SJSA1 (cell line): ENCODE measurements at places on chromosomes 7 and 10. TPM values are rescaled to one million over a fixed set of nuclear protein-coding genes. Genes with fewer than 3 reads are reported as not detected.

Gene ZNF722
- not detected in 2 replicates for total RNA-seq

DNA sequence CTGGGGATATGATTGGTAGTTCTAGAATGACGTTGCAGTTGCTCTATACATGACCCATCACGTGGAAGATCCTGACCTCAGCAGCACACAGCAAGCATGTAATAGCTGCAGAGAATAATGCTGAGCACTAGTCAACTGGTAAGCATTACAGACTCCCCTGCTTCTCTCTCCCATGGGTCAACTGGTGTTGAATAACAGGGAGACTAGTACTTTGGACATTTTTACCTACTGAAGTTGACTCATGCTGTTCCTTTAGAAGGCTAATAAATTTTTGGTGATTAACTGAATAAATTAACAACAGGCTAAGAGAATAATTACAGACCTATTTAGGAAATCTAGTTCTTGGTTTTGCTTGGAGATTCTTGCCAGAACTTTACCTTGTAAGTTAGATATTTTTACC, 234.1 kb downstream of the AUTS2 start:
- H3K27me3 ChIP-seq, result no peaks in the 10 kb centered on the region
- H3K27ac ChIP-seq, result no peak overlapping the region
- no peak for DNase-seq
- H3K4me1 ChIP-seq, result no peaks in the 10 kb centered on the region

GRCh38 chr7:117790731-117791130, 82.5 kb downstream of the CTTNBP2 start:
- no peaks in the 10 kb centered on the region for H3K27me3 ChIP-seq
- H3K4me3 ChIP-seq, result no peak overlapping the region
- H3K27ac ChIP-seq, result no peak overlapping the region
- no peaks in the 10 kb centered on the region for H3K36me3 ChIP-seq
- H3K4me1 ChIP-seq, result no peaks in the 10 kb centered on the region
- DNase-seq, result no peak

- H3K27me3 ChIP-seq, result no peaks in the 10 kb centered on the region
- H3K36me3 ChIP-seq, result peaks cover 63% of the 10 kb centered on the region
- no peak for DNase-seq
- no peak overlapping the region for H3K4me3 ChIP-seq
These were observed 68.2 kb downstream of the DNAJB6 start for GRCh38 chr7:157404845-157405481.

Gene SPDYE5
- not detected in 2 replicates for total RNA-seq

Gene CDK1
- 255 and 302 TPM in 2 replicates for total RNA-seq

Gene CUBN
- total RNA-seq, result 0.16 and 0.74 TPM in 2 replicates

Gene PCGF5
- total RNA-seq, result 16.7 and 32.1 TPM in 2 replicates

- H3K4me1 ChIP-seq, result peaks cover 67% of the 10 kb centered on the region
- H3K36me3 ChIP-seq, result peaks cover 9% of the 10 kb centered on the region
- no peaks in the 10 kb centered on the region for H3K27me3 ChIP-seq
- peak within 1 kb of the TSS; percentile 25 for H3K27ac ChIP-seq
- DNase-seq, result no peak
These were observed at the start of gene HOXA6 for GRCh38 chr7:27147199-27148030. HOXA6 (minus strand) TSS chr7:27147774; CDS start chr7:27147749, 25 bp downstream.

DNA sequence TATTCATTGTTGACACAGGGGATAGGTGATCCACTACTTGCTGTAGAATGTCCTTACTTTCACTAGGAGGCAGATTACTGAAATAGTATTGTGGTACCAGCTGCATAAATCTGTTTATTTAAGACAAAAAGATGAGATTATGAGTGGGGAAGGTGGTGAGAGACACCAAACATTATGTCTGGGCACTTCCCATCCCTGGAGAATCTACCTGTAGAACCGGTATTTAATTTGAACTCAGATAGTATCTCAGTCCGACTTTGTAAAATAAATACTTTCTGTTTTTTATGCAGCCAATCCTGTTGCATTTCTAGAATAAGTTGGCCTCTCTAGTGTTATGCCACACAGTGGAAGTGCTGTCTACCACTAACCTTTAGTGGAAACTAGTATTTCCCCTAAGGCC, 13.4 kb downstream of the BCCIP start:
- no peak overlapping the region for H3K4me3 ChIP-seq
- H3K27me3 ChIP-seq, result no peaks in the 10 kb centered on the region
- peaks cover 12% of the 10 kb centered on the region for H3K4me1 ChIP-seq
- no peak for DNase-seq

GRCh38 chr10:117950408-117950807, 96.3 kb downstream of the RAB11FIP2 start:
- no peak overlapping the region for H3K4me3 ChIP-seq
- no peak for DNase-seq
- H3K27ac ChIP-seq, result no peak overlapping the region
- H3K27me3 ChIP-seq, result no peaks in the 10 kb centered on the region; the same call in none of the 2 replicates

Gene ZNF488
- 0.09 and 1.2 TPM in 2 replicates for total RNA-seq

DNA sequence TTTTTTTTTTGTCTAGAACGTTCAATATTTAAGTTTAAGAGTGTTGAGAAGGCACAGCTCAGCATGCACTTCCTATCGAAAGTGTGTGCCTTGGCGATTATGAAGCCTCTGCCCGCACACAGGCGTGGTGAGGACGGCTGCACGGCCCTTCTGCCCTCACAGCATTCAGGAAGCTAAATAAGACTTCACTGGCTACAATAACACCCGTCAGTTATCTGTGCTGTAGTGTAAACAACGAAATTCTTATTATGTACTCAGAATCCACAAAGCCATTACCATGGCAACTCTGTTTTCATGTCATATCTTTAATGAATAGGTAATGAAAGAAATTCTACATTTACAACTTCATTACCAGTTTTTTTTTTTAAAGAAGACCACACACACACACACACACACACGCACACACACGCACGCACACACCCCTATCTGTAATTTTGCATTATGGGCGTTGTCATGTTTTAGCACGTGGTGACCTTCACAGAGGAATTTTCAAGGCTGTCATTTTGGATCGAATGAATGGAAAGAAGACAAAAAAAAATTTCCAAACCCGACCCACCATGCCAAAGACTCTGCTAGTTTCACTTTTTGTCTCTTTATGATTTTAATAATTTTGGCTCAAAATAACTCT, 254.8 kb upstream of the CTBP2 start:
- H3K4me1 ChIP-seq, result peaks cover 30% of the 10 kb centered on the region
- no peak overlapping the region for H3K27ac ChIP-seq
- DNase-seq, result peak; percentile 51
- H3K36me3 ChIP-seq, result no peaks in the 10 kb centered on the region
- H3K4me3 ChIP-seq, result no peak overlapping the region

DNA sequence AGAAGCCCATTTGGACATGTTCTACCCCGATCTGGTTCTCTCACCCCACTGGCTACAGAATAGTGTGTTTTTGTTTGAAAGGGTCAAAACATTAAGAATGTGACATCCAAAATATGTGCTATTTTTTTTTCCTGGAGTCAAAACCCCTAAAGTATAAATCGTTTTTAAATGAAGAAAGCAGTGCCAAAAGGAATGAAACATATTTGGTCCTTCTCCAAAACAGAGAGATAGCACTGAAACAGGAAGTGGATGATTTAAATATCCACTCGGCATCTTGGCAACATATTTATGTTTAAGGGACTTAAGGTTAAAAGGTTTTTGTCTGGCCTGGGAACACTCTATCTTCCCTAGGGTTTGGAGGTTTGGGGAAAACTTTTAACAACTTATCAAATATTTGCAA, 32.3 kb downstream of the CALD1 start:
- no peak overlapping the region for H3K27ac ChIP-seq
- peaks cover 89% of the 10 kb centered on the region for H3K36me3 ChIP-seq

Gene PHKG1
- 0.21 and 0.50 TPM in 2 replicates for total RNA-seq

- no peaks in the 10 kb centered on the region for H3K4me1 ChIP-seq
- DNase-seq, result no peak
- no peak overlapping the region for H3K4me3 ChIP-seq
- no peaks in the 10 kb centered on the region for H3K27me3 ChIP-seq
- no peak overlapping the region for H3K27ac ChIP-seq
- H3K36me3 ChIP-seq, result no peaks in the 10 kb centered on the region
These were observed 94.4 kb upstream of the STEAP4 start for GRCh38 chr7:88401009-88401623.

GRCh38 chr7:124201768-124202349, 169.0 kb upstream of the TMEM229A start:
- H3K27ac ChIP-seq, result no peak overlapping the region
- H3K36me3 ChIP-seq, result no peaks in the 10 kb centered on the region
- H3K27me3 ChIP-seq, result 0 out of 2 replicates have a peak, but pooled peaks cover 2% of the 10 kb centered on the region
- H3K4me3 ChIP-seq, result no peak overlapping the region

DNA sequence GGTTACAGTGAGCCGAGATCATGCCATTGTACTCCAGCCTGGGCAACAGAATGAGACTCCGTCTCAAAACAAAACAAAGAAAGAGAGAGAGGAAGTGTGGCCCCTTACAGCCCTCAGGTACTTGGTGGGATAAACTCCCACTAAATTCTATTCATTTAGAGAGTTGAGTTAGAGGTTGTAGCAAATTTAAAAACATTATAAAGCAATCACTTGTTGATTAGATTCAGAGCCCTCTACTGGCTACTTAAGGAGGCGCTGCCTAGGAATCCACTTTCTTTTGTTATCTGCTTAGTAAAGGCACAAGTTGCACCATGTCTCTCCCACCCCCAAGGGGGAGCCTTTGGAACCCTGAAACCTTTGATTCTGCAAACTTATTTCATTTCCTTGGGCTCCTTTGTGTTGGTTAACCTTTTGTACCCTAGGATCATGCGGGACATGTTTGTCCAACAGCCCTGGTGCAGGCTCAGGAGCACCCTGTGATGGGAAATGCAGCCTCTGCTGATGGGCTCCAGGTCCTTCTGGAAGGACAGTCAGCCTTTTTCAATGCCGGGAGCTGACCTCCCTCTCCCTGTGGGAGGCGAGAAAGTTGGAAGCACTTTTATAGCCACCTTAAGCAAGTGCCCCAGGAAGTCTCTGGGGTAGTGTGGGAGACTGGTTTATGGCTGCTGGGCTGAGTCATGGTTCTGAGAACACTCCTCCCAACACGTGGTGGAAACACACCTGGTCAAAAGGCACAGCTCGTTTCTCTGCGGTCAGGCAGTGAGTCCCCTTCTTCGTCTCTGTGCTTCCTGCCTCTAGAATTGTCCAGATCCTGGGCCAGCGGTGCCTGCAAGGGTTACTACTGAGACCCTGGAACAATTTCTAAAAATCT, 2.3 kb downstream of the HKDC1 start:
- no peaks in the 10 kb centered on the region for H3K36me3 ChIP-seq
- no peaks in the 10 kb centered on the region; the same call in 1 of the 2 replicates for H3K27me3 ChIP-seq
- H3K4me1 ChIP-seq, result peaks cover 6% of the 10 kb centered on the region; the same call in 1 of the 2 replicates
- H3K4me3 ChIP-seq, result no peak overlapping the region

GRCh38 chr7:36707898-36708297, 16.4 kb downstream of the AOAH start:
- no peaks in the 10 kb centered on the region for H3K36me3 ChIP-seq
- no peak overlapping the region for H3K4me3 ChIP-seq
- H3K27ac ChIP-seq, result no peak overlapping the region
- no peak for DNase-seq
- H3K27me3 ChIP-seq, result no peaks in the 10 kb centered on the region

Gene CTNNA3
- total RNA-seq, result 0.18 TPM in 1 of 2 replicates, not detected in the other

Gene AGR2
- not detected in 2 replicates for total RNA-seq

GRCh38 chr7:42235741-42236161, 1.3 kb downstream of the GLI3 start:
- H3K27ac ChIP-seq, result no peak overlapping the region
- peaks cover 47% of the 10 kb centered on the region for H3K4me1 ChIP-seq
- DNase-seq, result no peak
- peak overlapping the region; percentile 86 for H3K4me3 ChIP-seq
- H3K36me3 ChIP-seq, result 0 out of 2 replicates have a peak, but pooled peaks cover 3% of the 10 kb centered on the region

DNA sequence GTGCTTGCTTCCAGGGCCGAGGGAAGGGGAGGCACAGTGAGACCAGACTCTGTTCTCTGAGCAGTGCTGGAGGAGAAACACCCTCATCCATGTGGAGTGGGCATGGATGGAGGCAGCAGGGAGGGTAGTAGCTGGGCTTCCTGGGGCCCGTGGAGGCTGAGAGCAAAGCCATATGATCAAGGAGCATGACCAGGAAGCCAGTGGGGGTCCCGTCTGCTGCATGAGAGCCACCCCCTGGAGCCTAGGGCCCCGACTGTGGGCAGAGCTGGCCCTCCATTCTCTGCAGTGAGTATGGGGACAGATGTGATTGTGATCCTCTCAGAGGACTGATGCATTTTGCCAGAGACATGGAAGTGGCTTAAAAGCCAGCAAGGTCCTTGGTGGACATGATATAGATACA, 61.6 kb downstream of the CCNY start:
- peaks cover 16% of the 10 kb centered on the region for H3K4me1 ChIP-seq
- no peaks in the 10 kb centered on the region for H3K36me3 ChIP-seq
- no peak overlapping the region for H3K27ac ChIP-seq
- no peaks in the 10 kb centered on the region for H3K27me3 ChIP-seq
- no peak overlapping the region for H3K4me3 ChIP-seq
- no peak for DNase-seq

DNA sequence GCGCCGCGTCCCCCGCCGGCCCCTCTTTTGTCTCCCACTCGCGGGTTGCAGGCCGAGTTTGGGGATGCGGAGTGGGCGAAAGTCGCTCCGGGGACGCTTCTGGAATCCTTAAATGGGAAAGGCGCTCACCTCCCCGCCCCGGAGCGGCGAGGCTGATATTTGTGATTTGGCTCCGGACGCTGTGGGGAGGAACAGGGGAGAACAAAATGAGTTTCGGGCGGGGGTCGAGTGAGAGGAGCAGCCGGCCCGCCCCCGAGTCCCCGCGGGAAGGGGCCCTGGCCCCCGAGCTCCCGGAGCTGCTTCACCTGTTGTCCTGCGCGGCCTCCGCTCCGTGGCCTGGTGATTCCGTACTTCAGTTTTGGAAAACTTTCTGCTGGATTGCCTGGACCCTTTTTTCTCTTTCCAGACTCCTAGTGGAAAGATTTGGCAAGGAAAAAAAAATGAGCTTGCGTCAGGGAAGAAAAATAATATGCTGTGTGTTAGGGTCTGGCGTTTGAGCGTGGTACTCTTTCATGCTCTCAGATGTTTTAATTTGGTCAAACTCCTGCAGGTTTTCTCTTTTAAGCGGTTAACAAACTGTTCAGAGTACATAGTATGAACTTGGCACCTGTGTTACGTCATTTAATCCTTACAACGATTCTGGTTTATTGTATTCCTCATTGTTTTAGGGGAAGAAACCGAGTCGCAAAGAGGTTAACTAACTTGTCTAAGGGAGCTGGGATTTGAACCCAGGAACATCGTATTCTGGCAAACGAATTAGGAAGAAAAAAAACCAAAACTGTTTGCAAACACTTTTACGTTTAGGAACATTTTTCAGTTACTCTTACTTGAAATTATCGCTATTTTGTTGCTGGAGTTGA, 924 bp downstream of the BMPR1A start:
- peaks cover 21% of the 10 kb centered on the region for H3K4me1 ChIP-seq
- DNase-seq, result peak; percentile 48
- H3K27ac ChIP-seq, result peak overlapping the region; percentile 72
